ELR (cell line): ENCODE measurements at places on chromosomes 12 and 14.

GRCh38 chr14:52272375-52272774 is 4.9 kb downstream of the PTGDR start:
- peak; percentile 64 for DNase-seq

- DNase-seq = no peak
Measured at GRCh38 chr14:34172173-34172451, 221.2 kb upstream of the EGLN3 start.

DNA sequence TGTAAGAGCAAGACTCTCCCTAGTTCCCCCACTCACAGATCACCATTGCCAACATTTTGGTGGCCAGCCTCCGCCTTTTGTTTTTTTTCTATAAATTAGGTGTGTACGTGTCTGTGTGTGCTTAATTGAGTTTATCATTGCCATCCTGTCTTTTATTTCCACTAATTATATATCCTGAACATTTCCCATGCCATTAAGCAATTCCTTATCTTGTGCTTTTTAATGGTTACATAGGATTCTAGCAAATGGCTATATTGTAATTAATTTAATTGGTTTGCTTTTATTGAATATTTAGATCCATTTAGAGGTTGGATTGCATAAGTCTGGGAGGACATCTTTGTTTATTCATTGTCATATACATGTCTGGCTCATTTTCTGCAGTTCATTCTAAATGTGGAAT is 107.3 kb upstream of the RTL1 start:
- no peak for DNase-seq

GRCh38 chr12:57741844-57742738 is 2.7 kb upstream of the TSPAN31 start:
- no peak for DNase-seq
